GOT3 (cell line): ENCODE measurements at places on chromosomes 3 and 15.

DNA sequence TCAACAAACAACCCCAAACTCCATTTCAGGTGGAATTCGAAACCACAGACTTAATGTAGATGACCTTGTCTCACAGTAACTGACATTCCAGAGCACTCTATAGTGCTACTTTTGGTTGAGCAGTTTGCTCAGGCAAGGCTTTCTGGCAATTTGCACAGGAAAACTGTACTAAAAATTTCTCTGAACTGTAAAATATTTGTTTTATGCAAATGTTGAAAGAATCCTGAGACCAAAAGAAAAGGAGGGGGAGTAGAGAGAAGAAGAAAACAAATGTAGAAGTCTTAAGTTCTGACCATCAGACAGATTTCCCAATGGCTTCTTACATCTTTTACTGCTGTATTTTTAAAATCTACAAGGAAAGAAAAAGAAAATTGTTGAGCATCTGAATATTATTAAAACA lies 53.5 kb downstream of the DTWD1 start:
- no peak for DNase-seq

DNA sequence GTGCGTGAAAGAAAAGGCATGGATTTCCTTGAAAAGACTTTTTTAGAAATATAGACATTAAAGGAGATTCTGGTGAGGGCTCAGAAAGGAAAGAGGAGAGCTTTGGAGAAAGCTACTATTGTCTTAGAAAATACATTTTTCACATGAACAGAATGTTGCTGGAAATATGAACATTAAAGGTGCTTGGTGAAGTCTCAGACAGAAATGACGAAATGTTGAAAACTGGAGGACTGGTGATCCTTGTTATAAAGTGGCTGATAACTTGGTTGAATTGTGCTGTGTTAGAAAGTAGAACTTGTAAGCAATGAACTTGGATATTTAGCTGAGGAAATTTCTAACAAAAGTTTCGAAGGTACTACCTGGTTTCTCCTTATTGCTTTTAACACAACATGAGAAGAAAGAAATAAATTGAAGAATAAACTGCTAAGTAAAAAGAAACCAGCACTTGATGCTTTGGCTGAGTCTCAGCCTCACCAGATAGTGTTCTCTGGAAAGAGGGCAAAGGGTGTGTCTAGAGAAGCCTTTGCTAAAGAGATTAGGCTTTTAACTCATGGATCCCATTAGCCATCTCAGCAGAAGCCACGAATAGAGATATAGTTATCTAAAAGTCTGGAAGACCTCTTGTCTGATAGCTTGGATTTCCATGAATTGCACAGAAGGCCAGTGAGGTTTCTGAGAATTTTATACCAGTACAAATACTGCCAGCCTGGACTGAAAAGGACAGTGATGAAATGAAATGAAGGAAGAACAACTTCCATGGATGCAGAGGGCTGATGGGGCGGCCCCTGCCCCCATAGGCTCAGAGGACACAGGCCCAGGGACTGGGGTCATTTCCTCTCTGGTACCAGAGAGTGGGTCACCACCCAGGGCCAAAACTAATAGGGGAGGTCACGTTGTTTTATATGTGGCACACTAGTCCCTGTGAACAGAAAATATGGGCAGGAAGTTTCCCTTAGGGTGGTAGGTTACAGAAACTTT lies 91.5 kb downstream of the RPL22L1 start:
- no peak for DNase-seq

GRCh38 chr3:172447611-172448579 lies at the start of gene GHSR:
GHSR (minus strand) TSS chr3:172448456; CDS start chr3:172448413, 43 bp downstream.
- no peak for DNase-seq

DNA sequence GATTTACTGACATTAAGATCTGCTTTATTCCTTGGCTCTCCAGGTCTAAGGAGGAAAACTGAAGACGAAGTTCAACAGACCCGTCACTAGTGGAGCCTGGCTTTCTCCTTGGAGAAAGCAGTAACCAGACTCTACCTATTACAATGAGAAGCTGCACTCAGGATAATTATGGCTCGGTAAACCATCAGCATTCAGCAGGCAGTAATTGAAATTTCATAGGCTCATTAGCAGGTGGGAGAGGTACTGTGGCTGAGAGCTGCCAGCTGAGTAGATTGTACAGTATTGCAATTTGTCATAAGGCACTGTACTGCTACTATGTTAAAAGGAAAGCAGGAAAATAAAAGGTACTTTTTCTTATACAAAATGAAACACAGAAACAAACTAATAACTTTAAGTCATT lies 51.2 kb downstream of the CHAC1 start:
- no peak for DNase-seq
